ENCODE measurements at places on chromosomes 1 and 21.
A peak's percentile ranks its signal among the peaks of the same experiment; 100 is the strongest.

- DNase-seq: no peak
Measured at GRCh38 chr1:153608742-153609584, 4.0 kb downstream of the S100A16 start.

DNA sequence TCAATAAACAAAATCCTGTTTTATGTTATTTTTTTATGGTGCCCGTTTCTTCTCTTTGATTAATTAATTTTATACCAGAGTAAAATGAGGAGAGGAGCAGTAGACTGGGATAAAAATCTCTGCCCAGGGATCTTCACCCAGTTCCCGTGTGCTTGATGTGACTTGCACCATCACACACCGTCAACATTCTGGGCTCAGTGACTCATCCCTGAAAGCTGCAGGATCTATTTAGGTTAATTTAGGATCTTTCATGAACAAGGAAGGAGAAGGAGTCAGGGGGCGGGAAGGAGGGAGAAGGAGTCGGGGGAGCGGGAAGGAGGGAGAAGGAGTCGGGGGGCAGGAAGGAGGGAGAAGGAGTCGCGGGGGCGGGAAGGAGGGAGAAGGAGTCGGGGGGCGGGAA is 182.4 kb downstream of the SMYD3 start:
- no peak for DNase-seq

GRCh38 chr1:85847356-85847755 is 139.1 kb upstream of the ZNHIT6 start:
- no peak for DNase-seq

- DNase-seq: peak; percentile 19
Measured at GRCh38 chr1:168498159-168498631, 45.6 kb downstream of the XCL2 start.

GRCh38 chr1:23575226-23575810 is 16.0 kb upstream of the ID3 start:
- no peak for DNase-seq

DNA sequence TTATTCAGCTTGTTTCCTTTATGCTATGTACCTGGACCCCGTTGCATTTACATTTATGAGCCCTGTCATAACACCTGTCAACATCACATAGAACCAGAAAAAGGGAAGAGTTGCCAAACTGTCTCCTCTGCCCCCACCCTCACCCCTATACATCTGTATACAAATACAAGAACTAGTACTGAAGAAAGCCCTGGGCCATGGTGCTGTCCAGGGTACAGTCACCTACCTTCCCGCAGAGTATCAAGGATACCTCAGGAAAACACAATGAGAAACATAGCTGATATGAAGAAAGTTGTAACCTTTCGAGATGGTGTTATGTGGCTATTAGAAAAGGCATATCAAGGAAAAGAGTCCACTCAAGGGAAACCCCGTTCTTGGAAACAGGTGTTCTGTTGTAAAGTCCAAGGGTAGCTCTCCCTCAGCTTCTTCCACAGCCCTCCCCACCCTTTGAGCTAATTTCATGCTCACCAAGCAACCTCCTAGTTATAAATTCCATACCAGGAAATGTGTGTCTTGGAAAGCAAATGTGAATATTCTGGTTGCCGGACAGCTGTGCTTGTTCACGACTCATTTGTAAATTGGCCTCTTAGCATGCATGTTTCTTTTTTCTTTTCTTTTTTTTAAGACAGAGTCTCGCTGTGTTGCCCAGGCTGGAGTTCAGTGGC is 16.7 kb upstream of the AVPR1B start:
- no peak for DNase-seq

- no peak for DNase-seq
Measured at GRCh38 chr1:42993502-42994136, 35.0 kb upstream of the SLC2A1 start.

- DNase-seq: no peak
Measured at GRCh38 chr1:227073786-227074185, 133.7 kb downstream of the COQ8A start.

- no peak for DNase-seq
Measured at GRCh38 chr1:116161390-116161789, 50.2 kb downstream of the MAB21L3 start.

GRCh38 chr1:12005488-12006166 is 13.7 kb upstream of the MIIP start:
- peak; percentile 77 for DNase-seq

GRCh38 chr1:55076356-55076755 is 37.0 kb downstream of the PCSK9 start:
- no peak for DNase-seq

GRCh38 chr1:15515022-15515663 is 8.9 kb downstream of the CASP9 start:
- no peak for DNase-seq

DNA sequence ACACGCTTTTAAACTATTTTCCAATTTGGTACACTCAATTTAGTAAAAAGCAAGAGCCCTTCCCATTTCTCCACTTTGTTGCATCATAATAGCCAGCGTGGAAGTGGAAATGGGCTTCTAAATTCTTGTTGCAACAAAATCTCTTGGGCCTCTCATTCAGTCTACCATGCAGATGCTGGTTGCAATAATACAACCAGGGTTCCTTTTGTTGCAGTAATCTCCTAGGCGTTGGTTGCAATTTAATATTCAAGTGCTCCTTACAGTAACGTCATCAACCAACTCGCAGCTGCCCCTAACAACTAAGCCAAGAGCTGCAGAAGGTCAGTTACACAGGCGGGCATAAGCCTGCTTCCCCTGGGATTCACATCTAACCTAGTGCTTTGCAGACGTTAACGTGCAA is 2.7 kb upstream of the HDGF start:
- DNase-seq: peak; percentile 56

DNA sequence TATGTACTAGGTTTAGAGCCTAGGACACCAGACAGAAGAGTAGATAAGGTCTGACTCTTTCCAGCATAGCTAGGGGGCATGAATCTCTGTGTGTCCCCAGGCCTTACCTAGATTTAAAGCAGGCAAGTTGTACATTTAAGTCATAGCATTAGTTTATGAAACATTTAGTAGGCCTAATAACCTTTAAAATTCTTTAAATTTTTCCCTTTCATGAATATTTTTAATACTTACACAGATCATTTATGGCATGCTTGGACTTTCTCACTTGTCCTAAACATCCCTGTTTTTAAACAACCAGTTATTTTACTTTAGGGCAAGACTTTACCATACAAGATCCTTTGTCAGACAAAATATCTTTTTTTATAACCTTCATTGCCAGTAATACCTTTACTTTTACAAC is 258.4 kb upstream of the ZRANB2 start:
- no peak for DNase-seq

DNA sequence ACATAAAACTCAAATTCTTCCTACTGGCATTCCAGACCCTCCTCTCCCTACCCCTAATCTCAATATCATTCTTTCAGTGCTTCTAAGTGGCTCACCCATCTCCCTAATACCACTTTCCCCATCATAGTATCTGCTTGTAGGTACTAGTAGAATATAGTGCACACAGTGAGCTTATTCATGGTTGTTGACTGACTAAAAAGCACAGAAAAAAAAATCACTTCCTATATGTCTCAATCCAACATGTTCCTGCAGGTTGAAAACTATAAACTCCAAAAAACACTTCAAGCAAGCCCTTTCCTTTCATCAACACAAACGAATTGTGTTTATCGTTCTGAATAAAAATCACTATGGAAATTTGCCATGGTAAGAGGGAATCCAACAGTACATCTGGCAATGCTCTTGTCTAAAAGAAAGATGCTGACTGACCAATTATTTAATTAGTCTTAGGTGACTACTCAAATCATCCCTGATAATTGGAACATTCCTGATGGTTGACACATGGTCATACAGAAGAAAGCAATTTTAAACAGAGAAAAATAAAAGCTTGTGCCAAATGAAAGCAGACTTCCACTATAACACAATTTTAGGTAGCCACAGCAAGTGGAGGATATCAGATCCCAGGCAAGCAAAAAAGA is 87.1 kb downstream of the NDUFS5 start:
- no peak for DNase-seq

DNA sequence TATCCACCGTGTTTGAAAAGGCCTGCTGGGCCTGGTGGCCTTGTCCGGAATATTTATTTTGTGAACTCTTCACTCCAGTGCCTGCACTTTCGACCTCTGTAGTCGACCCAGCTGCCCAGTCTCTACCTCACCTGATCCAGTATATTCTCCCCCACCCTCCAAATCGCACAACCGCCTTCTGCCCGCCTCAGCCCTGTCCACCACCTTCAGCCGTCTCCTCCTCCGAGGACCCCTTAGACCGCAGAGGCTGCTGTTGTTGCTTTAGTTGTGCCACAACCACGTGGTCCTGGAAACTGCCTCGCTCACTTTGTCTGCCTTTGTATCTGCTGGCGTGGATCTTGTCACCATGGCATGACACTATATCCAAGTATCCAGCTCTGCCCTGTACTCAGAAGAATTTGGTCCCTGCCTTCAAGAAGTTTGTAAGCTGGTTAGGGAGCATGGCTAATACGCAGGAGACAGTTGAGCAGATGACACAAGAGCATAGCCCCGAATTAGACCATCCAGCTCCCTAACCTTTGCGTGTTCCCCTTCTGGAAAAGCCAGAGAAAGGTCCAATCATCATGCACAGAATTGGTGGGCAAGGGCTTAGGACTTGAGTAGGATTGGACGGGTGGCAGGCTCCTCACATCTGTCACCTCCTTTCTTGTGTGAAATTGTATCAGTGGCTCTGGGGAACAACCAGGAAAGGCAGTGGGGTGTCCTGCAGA is 1.5 kb downstream of the PHGDH start:
- peak; percentile 51 for DNase-seq

GRCh38 chr1:176785791-176786190 is 322.8 kb downstream of the PAPPA2 start:
- peak; percentile 29 for DNase-seq

GRCh38 chr1:46611691-46612221 is 4.9 kb downstream of the MOB3C start:
- DNase-seq: no peak

DNA sequence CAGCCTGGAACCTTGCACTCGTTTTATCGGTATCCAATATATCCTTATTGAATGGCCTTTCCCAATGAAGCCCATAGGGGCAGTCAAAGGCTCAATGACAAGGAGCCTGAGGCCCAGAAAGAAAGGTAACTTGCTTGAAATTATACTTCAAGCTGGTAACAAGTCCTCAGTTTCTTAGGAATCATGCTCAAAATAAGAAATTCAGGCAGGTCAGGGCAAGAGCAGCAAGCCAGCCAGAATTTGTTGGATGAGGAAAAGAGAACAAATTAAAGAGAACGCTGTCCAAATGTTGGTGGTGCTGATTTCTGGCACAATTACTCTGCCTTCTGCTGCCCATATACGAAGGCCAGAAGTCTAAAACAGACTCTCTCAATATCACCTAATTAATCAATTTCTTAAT is 77.6 kb downstream of the DDX20 start:
- DNase-seq: no peak

DNA sequence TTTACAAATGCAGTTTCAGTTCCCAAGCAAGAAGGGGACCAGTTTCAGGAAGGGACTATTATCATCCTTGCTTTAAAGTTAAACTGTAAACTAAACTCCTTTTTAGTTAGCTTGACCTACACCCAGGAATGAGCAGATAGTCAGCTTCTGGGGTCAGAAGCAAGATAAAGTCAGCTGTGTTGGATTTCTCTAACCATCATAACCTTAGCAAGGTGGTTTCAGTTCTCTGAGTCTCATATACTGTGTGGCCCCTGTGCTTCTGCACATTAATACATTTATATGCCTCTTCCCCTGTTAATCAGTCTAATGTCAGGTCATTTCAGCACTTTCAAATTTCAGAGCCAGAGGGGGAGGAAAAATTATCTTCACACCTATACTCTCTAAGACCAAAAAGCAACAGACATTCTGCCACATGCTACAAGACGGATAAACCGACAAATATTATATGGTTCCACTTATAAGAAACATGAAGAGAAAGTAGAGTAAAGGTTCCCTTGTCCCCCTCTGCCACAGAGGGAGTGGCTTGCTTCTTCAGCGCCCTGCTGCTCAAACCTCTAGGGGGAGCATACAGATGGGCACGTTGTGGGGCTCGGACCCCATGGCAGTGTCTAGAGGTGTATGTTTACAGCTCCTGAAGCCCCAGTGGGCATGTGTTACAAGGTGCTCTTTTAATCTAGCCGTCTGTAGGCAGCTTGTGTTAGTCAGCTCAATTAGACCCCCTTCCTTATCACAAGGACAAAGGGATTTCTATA is 89.1 kb downstream of the SMYD3 start:
- peak; percentile 72 for DNase-seq

DNA sequence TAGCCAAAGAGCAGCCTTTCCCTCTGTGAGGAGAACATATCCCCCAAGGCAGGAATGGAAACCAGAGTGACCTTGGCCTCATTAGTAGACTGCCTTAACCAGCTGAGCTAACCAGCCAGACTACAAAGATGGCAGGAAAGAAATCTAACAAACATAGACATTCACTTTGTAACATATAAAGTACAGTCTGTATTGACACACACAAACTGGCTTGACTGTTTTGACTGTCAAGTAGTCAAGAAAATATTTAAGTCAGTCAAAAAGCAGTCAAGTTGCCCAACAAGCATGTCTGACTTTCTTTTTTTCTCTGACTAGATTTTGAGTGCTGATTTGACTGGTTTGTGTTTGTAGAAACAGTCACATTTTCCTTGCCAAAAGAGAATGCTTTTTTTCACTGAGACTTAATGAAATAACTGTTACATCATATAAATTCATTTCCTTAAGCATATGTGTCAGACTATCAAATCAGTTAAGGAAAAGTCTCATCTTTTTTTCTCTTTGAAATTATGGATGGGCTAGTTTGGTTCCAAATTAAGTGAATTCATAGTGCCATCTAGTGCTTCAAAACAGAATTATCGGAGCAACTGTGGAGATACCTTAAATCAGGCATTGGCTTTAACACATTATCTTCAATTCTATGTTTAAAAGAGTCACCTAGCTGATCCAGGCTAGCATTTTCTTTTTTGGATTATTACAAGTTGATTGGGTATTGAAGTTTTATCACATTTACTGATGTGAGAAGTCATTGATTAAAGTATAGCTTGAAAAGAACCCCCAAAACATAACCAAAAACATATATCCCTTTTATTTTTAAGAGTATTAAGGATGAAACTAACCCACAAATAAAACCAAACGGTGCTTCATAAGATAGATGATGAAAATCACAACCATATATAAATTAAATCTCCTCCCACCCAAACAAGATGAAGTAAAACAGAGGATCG is 75.0 kb downstream of the ATP6V1G3 start:
- no peak for DNase-seq

DNA sequence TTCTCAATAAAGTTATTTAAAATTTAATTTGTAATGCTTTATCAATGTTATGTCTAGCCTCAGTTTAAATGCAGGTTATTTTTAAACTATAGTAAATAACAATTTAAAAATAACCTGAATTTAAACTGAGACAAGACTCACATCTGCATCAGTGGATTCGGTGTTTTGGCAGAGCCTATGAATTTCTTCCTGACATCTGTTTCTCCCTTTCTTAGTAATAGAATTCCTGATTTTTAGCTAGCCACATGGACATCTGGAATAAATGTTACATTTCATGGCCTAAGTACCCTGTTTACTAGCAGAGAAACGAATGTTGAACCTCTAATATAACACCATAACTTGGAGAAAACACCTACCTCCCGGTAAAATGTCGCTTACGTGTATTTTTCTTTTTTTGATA is 1141.6 kb upstream of the ADGRL2 start:
- no peak for DNase-seq

All from DMS 273 treated with DMSO at 0.1 percent for 48 hours (cell line).